ENCODE measurements at places on chromosomes 5 and 9. TPM values are rescaled to one million over a fixed set of nuclear protein-coding genes. Genes with fewer than 3 reads are reported as not detected.

Gene NME5
- total RNA-seq: 1.7 TPM

Gene ADGRD2
- total RNA-seq: not detected

Gene ARHGEF37
- total RNA-seq: 24.5 TPM

Gene TAF11L12
- total RNA-seq: 0.48 TPM

Gene MSANTD3
- 66.5 TPM for total RNA-seq

Gene PCDHA4
- total RNA-seq: 1.2 TPM

Gene C9orf50
- not detected for total RNA-seq

Gene NR5A1
- total RNA-seq: 0.21 TPM

Gene PLAC8L1
- total RNA-seq: 0.43 TPM

Gene SUSD1
- 10.2 TPM for total RNA-seq

Gene INSYN2B
- 0.43 TPM for total RNA-seq

Gene KIAA0825
- 1.9 TPM for total RNA-seq

Gene KIF4B
- not detected for total RNA-seq

Gene SUSD3
- total RNA-seq: 1.7 TPM

Gene SELENOP
- total RNA-seq: 8.1 TPM

Gene ACTBL2
- 0.21 TPM for total RNA-seq

Gene FGF1
- total RNA-seq: 0.21 TPM

Gene CDH6
- total RNA-seq: 38.6 TPM

Gene POLR3G
- 7.0 TPM for total RNA-seq
